Suprapubic skin (tissue), 4 donors: ENCODE measurements at places on chromosomes 1 and 21.

GRCh38 chr1:183097438-183098051, 74.3 kb downstream of the LAMC1 start:
- H3K4me1 ChIP-seq = peaks cover 20% of the 10 kb centered on the region
- H3K27ac ChIP-seq = peak overlapping the region; percentile 7

- no peak overlapping the region for H3K27ac ChIP-seq
- no peak overlapping the region for H3K4me3 ChIP-seq
- no peak for DNase-seq
- H3K27me3 ChIP-seq = no peaks in the 10 kb centered on the region
- no peaks in the 10 kb centered on the region for H3K36me3 ChIP-seq
Measured at GRCh38 chr1:225435957-225436392, 8.1 kb upstream of the LBR start.

DNA sequence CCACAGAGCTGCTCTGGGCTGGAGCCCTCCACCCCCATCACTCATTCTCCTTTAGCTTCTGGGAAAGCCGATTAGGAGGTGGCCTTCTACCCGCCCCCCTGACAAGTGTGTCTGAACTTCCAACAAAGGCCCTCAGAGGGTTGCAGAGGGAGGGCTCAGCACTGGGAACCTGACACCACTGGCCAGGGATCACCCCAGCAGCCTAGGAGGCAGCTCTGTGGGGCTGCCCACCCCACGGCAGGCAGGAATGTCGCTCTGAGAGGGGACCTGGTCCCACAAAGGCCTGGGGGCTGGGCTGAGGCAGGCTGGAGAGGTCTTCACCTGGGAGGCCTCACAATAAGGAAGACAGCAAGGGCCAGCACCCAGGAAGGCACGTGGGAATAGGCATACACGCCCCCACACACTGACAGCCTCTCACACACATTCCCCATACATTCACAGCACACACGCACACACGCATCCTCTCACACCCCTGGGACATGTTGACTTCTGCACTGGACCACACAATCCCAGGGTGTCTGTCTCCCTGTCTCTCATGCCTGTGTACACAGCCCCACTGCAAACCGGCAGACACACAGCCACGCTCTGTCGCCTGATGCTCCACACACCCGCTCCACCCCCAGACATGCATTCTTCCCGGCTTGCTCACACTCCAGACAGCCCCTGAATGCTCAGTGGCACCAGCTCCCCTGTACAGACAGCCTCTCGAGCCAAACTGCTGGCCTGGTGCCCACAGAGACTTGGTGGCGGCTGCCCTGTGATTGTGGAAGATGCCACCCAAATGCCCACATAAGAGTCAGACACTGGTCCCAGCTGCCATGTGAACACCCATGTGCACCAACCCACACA, 30.7 kb downstream of the DMBX1 start:
- H3K27ac ChIP-seq = no peak overlapping the region
- H3K4me1 ChIP-seq = peaks cover 42% of the 10 kb centered on the region
- no peak overlapping the region for H3K4me3 ChIP-seq
- H3K36me3 ChIP-seq = no peaks in the 10 kb centered on the region
- peaks cover 12% of the 10 kb centered on the region for H3K27me3 ChIP-seq

GRCh38 chr1:244964112-244964971, 100.0 kb upstream of the HNRNPU start:
- H3K4me3 ChIP-seq = no peak overlapping the region
- H3K4me1 ChIP-seq = peaks cover 24% of the 10 kb centered on the region
- no peaks in the 10 kb centered on the region for H3K27me3 ChIP-seq
- no peaks in the 10 kb centered on the region for H3K36me3 ChIP-seq
- no peak for DNase-seq

GRCh38 chr1:5287178-5288150, 633.1 kb downstream of the AJAP1 start:
- DNase-seq = no peak
- H3K4me1 ChIP-seq = no peaks in the 10 kb centered on the region
- no peak overlapping the region for H3K27ac ChIP-seq
- H3K36me3 ChIP-seq = no peaks in the 10 kb centered on the region

GRCh38 chr1:11664336-11665065, 501 bp downstream of the FBXO6 start:
- H3K36me3 ChIP-seq = peaks cover 30% of the 10 kb centered on the region
- H3K4me3 ChIP-seq = peak overlapping the region; percentile 89
- peaks cover 14% of the 10 kb centered on the region for H3K4me1 ChIP-seq
- DNase-seq = no peak

DNA sequence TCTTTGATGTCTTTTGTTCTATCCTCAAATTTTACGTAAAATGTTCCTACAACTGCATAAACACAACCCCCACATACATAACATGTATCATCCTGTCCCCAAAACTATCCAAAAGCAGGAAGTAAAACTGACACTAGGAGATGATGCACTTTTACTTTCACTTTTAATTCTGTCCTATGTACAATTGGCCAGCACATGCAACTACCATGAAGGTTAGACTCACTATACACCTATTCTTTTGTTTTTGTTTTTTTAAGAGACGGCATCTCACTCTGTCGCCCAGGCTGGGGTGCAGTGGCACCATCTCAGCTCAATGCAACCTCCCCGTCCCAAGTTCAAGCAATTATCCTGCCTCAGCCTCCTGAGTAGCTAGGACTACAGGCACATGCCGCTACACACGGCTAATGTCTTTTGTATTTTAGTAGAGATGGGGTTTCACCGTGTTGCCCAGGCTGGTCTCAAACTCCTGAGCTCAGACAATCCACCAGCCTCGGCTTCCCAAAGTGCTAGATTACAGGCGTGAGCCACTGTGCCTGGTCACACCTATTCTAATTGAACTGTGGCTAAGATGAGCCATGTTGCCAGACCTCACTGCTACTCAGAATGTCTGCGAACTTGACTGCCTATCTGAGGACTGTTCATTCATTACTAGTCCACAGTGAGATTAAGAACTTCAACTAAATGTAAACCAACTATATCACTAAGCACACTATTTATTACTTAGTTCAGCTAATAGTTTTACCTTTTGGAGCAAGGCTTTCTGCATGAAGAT, 48.0 kb downstream of the TOR3A start:
- peaks cover 15% of the 10 kb centered on the region for H3K36me3 ChIP-seq
- H3K4me1 ChIP-seq = peaks cover 34% of the 10 kb centered on the region
- no peak for DNase-seq
- peak overlapping the region; percentile 21 for H3K4me3 ChIP-seq
- H3K27me3 ChIP-seq = no peaks in the 10 kb centered on the region
- peak overlapping the region; percentile 60 for H3K27ac ChIP-seq

DNA sequence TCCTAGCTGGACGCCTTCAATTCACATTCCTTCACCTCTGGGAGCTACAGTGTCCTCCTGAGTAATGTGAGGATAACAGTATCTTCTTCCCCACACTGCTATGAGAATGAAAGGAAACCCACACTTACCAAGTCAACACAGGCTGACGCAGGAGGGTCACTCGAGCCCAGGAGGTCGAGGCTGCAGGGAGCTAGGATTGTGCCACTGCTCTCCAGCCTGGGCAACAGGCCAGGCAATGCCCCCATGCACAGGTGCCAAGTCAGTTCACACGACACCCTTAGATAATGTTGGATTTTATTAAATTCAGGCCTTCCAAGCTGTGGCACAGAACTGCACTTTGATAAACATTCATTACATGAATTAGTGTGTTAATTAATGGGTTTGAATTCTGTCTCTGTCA, 31.9 kb downstream of the MATN1 start:
- no peaks in the 10 kb centered on the region for H3K36me3 ChIP-seq
- DNase-seq = peak; percentile 24
- no peak overlapping the region for H3K4me3 ChIP-seq
- peaks cover 22% of the 10 kb centered on the region for H3K4me1 ChIP-seq

DNA sequence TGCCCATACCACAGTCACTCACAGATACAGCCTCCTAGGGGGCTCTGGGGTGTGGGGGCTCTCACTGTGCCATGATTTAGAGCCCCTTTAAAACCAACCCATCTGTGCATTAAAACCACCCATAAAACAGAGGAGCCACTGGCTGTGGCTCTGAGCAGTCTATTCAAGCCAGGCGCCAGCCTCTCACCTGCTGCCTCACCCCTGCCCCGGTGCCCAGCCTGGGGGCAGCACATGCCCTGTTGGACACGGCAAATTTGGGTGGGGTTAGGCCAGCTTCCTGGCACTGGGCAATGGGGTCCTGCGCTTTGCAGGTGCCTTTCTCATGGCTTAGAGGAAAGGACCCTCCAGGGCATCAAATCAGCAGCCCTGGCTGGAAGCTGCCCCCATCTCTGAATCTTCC, 73.1 kb downstream of the CASZ1 start:
- DNase-seq = no peak
- H3K4me1 ChIP-seq = peaks cover 71% of the 10 kb centered on the region
- H3K4me3 ChIP-seq = no peak overlapping the region
- peaks cover 7% of the 10 kb centered on the region for H3K27me3 ChIP-seq
- H3K36me3 ChIP-seq = no peaks in the 10 kb centered on the region

DNA sequence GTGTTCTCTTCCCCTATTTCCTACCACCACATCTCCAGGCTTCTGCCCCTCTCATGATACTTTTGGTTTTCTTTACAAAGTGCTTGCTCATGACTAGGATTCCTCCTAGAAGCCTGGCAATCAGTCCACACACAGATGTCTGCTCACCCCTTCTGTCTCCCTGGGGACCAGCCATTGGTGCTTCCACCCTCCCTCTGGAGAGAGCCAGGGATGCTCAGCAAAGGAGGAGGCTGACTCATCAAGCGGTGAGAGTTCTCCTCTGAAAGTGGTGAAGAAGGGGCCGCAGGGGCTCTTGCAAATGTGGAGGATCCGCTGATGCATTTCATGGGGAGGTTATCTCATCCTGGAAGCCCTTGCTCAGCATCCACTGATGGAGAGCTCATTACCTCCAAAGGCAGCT, 14.5 kb downstream of the NT5C1A start:
- H3K27me3 ChIP-seq = no peaks in the 10 kb centered on the region
- no peaks in the 10 kb centered on the region for H3K36me3 ChIP-seq
- no peak for DNase-seq
- H3K27ac ChIP-seq = no peak overlapping the region
- no peak overlapping the region for H3K4me3 ChIP-seq
- H3K4me1 ChIP-seq = peaks cover 9% of the 10 kb centered on the region

GRCh38 chr1:242455052-242455361, 69.5 kb downstream of the PLD5 start:
- no peak overlapping the region for H3K27ac ChIP-seq
- H3K36me3 ChIP-seq = no peaks in the 10 kb centered on the region
- no peaks in the 10 kb centered on the region for H3K27me3 ChIP-seq
- no peak overlapping the region for H3K4me3 ChIP-seq
- no peaks in the 10 kb centered on the region for H3K4me1 ChIP-seq
- DNase-seq = no peak

GRCh38 chr1:181501612-181502011, 18.3 kb downstream of the CACNA1E start:
- H3K27me3 ChIP-seq = peaks cover 3% of the 10 kb centered on the region
- H3K36me3 ChIP-seq = no peaks in the 10 kb centered on the region
- H3K4me1 ChIP-seq = no peaks in the 10 kb centered on the region
- no peak for DNase-seq
- no peak overlapping the region for H3K27ac ChIP-seq

GRCh38 chr1:171739656-171740055, 2.2 kb downstream of the VAMP4 start:
- H3K27me3 ChIP-seq = no peaks in the 10 kb centered on the region
- H3K4me3 ChIP-seq = no peak overlapping the region
- no peak overlapping the region for H3K27ac ChIP-seq
- peaks cover 16% of the 10 kb centered on the region for H3K36me3 ChIP-seq

- DNase-seq = no peak
- peaks cover 27% of the 10 kb centered on the region for H3K4me1 ChIP-seq
- H3K27ac ChIP-seq = no peak overlapping the region
- H3K4me3 ChIP-seq = no peak overlapping the region
Measured at GRCh38 chr1:5664081-5664768, 328.0 kb downstream of the NPHP4 start.

DNA sequence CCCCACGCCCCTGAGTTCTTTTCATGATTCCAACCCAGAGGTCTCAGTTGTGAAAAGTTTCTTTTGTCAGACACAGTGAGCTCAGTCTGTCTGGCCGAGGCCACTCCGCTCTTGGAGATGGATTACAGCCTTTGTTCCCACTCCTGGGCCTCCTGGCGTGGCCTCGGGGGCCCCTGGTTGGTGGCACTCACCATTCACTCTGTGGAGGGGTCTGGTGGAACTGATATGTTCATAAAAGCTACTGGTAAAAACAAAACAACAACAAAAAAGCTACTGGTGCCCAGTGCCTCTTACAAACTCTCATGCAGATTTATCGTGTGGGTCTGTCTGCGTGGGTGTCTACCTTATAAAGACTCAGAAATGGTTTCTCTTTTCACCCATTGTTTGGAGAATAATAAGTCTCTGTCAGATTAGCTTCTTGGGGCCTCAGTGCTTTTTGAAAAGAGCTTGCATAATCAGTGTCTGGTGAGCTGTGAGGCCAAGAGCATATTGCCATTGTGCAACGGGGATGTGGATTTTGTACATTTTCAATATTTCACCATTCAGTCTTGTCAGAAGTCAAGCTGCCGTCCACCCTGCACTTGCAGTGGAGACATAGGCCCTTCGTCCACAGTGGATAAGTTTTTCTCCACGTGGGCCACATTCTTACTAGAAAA, 86.7 kb downstream of the GALNT2 start:
- H3K4me1 ChIP-seq = peaks cover 8% of the 10 kb centered on the region
- H3K4me3 ChIP-seq = no peak overlapping the region
- no peaks in the 10 kb centered on the region for H3K36me3 ChIP-seq
- H3K27me3 ChIP-seq = no peaks in the 10 kb centered on the region
- DNase-seq = no peak

DNA sequence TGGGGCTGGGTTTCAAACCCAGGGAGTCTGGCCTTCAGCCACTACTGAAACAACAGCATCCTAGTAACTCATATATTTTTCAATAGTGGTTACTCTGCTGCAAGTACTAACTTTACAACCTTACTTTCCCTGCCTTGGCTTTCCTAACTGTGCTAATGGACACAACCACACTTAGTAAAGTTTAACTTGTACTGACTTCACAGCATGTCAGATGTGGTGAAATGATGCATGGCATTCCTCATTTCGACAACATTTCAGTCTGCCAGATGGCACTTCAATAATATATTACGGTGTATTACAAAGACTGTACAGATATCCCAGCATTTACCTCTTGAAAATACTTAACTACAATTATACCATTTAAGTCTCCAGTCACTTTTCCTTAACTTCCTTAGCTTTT, 27.8 kb downstream of the LRRC7 start:
- no peak overlapping the region for H3K4me3 ChIP-seq
- no peak overlapping the region for H3K27ac ChIP-seq
- H3K27me3 ChIP-seq = no peaks in the 10 kb centered on the region
- no peaks in the 10 kb centered on the region for H3K4me1 ChIP-seq
- DNase-seq = no peak

DNA sequence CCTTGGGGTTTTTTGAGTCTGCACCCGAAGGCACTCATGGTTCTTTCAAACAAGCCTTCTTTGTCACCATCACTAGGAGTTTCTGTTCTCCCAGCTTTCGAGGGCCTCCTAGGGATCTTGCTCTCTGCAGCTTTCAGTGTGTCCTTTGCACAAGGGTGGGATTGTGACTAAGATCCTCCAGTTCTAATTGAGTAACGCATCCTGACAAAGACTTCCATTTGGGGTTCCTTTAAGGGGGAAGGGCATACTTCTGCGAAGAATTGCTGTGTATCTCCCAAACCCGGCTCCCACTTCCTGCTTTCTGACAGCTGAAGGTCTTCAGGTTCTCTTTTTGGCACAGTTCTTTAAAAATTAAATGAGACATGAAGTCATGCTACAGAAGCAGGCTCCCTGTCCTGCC, 139.4 kb downstream of the EDEM3 start:
- H3K4me1 ChIP-seq = peaks cover 15% of the 10 kb centered on the region
- H3K36me3 ChIP-seq = peaks cover 9% of the 10 kb centered on the region
- no peak overlapping the region for H3K4me3 ChIP-seq
- H3K27me3 ChIP-seq = no peaks in the 10 kb centered on the region
- no peak for DNase-seq
